Fibroblast of skin of right quadriceps (primary cell): ENCODE measurements at places on chromosomes 5 and 9.

DNA sequence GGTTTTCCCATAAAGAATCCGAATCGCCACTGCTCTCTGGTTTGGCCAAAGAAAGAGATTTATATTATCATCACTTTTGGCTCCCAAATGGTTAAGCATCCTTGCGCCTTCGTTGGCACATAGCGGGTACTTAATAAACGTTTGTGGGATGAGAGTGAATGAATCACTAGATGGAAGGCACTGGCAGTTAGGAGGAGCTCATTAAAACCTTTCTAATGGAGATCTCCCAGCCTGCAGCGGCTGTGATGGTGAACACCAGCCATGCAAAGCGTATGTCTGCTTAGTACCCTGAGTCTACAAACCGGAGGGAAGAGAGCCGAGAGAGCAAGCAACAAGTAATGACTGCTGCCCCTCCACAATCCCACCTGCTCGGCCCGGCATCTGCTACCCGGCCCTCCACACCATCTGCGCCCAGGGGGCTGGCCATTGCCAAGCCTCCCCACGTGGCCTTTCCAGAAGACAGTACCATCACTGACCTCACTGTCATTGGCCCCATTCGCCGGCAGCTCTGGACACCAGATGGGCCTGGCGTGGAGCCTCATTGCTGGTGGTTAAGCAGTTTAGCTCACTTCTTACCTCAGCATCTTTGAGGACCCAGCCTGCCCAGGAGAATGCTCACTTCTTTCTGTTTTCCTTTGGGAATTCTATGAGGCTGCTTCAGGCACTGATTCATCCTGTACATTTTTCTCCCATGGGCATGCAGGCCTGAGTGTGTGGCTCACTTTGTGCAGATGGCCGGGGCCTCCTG lies 39.3 kb upstream of the ANKRD33B start:
- peak; percentile 96 for DNase-seq

GRCh38 chr5:131264451-131265099 lies 722 bp downstream of the CDC42SE2 start:
- peak; percentile 13 for DNase-seq

DNA sequence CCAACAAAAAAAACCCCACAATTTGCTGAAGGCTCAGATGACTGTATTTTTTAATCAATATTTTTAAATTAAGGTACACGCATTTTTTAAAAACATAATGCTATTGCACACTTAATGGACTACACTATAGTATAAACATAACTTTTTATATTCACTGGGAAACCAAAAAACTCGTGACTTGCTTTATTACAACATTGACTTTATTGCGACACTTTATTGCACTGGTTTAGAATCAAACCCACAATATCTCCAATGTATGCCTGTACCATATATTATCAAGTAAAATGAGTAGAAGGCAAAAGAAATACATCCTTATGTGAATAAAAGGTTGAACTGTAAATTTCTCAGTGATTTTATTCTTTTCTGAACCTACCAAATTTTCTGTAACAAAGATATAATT lies 53.7 kb downstream of the RICTOR start:
- DNase-seq: peak; percentile 34

DNA sequence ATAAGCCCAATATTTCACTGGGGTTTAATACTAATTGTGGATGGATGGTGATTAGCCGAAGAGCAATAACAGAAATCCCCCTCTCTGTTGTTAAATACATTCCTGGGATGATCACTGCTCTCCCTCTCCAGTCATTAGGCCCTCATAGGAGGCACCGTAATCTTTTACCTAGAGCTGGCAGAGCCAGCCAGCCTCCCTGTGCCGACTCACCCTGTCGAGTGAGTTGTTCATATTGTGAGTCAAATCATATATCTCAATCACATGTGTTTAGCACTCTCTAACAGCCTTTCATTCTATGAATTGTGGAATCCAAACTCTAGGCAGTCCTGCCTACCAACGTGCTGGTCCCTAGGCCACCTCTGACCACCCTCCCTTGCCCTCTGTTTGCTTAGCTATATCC lies 771.0 kb downstream of the IRX1 start:
- DNase-seq: no peak

- no peak for DNase-seq
Observed at GRCh38 chr5:138898299-138898698, 23.2 kb upstream of the LRRTM2 start.

DNA sequence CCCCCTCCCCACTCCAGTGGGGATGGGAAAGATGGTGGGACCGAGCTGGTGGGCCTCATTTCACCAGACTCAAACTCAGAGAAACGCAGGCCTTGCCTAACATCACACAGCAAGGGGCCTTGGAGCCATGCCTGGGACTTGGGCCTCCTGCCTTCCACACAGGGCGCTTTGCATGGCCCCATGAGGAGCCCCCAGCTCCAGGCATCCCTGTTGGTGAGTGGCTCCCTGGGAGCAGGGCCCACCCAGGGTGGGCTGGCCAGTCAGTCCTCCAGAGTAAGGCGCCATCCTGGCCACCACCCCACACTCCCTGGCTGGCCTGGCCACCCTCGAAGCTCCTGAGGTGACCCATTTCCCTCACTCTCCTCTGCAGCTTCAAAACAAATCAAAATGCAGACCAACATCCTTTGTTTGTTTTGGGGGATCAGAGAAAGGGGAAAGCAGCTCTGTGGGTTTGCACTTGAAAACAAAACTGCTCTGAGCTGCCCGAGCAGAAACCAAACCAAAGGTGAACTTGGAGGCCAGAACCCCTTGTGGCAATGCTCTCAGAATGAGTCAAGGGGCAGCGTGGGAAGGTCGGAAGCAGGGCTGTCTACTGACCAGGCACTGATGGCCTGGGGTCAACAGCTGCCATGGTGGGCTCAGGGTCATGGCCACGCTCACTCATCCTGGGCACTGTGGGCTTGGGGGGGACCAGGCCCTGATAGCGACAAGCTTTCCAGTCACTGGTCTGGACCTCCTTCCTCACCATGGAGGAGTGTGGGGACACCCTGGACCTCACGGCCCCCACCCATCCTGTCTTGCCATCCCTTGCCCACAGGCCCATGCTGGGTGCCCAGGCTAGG lies 37.0 kb upstream of the VDAC1 start:
- DNase-seq: no peak

- DNase-seq: no peak
Observed at GRCh38 chr5:1376981-1377380, 32.1 kb upstream of the CLPTM1L start.

DNA sequence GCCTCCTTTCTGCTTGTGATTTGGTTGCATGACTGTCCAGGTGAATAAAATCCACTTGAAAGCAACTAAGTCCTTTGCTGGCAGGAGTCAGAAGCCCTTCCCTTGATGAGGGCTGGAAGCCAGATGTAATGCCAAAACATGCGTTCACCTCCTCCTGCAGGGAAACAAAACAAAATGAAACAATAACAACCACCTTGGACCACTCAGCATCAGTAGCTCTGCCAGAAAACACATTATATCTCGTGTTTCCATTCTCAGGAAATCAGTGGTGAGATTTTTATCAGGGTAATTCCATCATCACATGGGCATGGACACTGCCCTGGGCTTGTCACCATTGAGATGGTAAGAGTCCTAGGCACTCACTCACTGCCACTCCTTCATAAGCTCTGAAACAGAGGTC lies 350.3 kb upstream of the ACTBL2 start:
- no peak for DNase-seq

GRCh38 chr5:159071382-159071781 lies 28.3 kb downstream of the EBF1 start:
- DNase-seq: no peak

- DNase-seq: no peak
Observed at GRCh38 chr5:56983593-56984361, 31.9 kb upstream of the MIER3 start.
